GM23248 (cell line): ENCODE measurements at places on chromosomes 3 and 15. TPM values are rescaled to one million over a fixed set of nuclear protein-coding genes. Genes with fewer than 3 reads are reported as not detected.

Gene SCG5
- 19.5 and 20.5 TPM in 2 replicates for polyA plus RNA-seq

Gene CYP11A1
- 1.2 and 1.9 TPM in 2 replicates for polyA plus RNA-seq

Gene HRG
- not detected in 2 replicates for polyA plus RNA-seq

Gene EOMES
- polyA plus RNA-seq, result not detected in 2 replicates

Gene MYO1E
- 190 and 201 TPM in 2 replicates for polyA plus RNA-seq

Gene CHAC1
- polyA plus RNA-seq, result 43.8 and 47.2 TPM in 2 replicates

DNA sequence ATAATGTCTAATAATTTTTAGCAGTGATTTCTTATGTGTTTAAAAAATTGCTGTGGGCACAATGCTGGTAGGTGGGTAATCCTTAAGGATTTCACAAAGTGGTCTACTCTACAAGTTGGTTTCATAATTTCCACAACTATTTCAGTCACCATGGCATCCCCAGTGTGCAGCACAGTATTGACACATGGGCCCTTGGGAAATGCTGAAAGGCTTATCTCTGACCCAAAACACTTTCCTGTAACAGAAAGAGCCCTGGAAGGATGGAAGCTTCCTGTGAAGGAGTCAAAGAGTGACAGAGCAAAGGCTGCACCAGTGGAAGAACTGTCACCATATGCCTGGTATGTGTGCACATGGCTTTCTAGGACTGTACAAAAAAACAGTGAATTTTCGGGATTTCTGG is 153.7 kb downstream of the ANO10 start:
- no peak overlapping the region for H3K4me3 ChIP-seq

- DNase-seq, result no peak
- no peaks in the 10 kb centered on the region for H3K27me3 ChIP-seq
- no peaks in the 10 kb centered on the region for H3K4me1 ChIP-seq
- H3K4me3 ChIP-seq, result no peak overlapping the region
- no peaks in the 10 kb centered on the region for H3K36me3 ChIP-seq
- H3K27ac ChIP-seq, result no peak overlapping the region
These were observed 71.0 kb upstream of the THRB start for GRCh38 chr3:24565656-24566055.

DNA sequence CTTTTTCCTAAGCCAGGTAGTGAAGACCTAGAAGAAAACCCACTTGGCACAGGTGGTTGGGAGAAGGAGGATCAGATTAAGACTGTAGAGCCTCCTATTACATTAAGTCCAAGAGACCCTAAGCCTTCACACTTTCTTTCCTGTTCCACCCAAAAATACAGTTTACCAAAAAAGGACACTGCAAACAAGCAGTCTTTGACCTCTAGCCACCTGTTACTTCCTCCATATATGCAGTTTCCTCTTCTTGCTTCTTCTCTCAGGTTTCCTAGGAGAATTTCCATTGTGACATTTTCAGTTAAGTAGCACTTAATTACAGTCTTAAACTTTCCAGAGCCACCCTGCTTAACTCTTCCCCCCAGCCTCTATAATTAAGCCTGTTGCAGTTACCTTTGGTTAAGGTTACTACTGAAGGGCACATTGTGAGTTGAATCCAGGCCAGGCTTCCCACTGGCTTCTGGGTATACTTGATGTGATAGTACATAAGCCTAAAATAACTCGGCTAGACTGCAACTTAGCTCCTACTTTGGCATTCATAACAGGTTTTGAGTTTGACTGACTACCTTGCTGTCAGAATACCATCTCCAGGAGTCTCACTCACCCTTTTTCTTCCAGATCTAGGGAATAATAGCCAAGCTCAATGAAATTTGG is 114.2 kb upstream of the UMPS start:
- H3K36me3 ChIP-seq, result no peaks in the 10 kb centered on the region
- DNase-seq, result no peak
- no peaks in the 10 kb centered on the region for H3K4me1 ChIP-seq
- no peak overlapping the region for H3K27ac ChIP-seq
- H3K4me3 ChIP-seq, result no peak overlapping the region

GRCh38 chr3:152667267-152667666 is 167.7 kb upstream of the P2RY1 start:
- no peak overlapping the region for H3K27ac ChIP-seq
- DNase-seq, result no peak
- no peaks in the 10 kb centered on the region for H3K4me1 ChIP-seq
- no peaks in the 10 kb centered on the region; the same call in 1 of the 2 replicates for H3K27me3 ChIP-seq

DNA sequence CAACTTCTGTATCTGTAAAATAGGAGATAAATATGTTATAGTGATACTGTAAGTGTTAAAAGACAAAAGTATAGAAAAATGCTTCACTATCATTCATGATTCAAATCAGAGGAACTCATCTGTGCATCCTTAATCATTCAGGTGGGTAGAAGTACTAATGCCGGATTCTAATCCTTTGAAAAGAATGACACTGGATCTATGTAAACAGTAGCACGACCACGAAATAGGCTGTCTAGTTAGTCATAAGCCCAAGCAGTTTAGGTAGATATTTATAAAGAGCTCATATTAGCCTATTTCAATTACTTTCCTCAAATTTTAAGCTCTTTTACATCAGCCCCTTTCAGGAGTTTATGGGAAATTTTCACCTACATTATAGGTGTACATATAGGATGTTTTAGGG is 437.9 kb downstream of the SOX2 start:
- no peak overlapping the region for H3K27ac ChIP-seq
- H3K27me3 ChIP-seq, result no peaks in the 10 kb centered on the region
- no peak for DNase-seq
- no peaks in the 10 kb centered on the region for H3K4me1 ChIP-seq
- H3K4me3 ChIP-seq, result no peak overlapping the region

- H3K4me1 ChIP-seq, result no peaks in the 10 kb centered on the region
- H3K27ac ChIP-seq, result no peak overlapping the region
- no peak overlapping the region for H3K4me3 ChIP-seq
- DNase-seq, result no peak
These were observed 283.9 kb downstream of the TAFA4 start for GRCh38 chr3:68648494-68648893.

- H3K4me3 ChIP-seq, result no peak overlapping the region
- no peaks in the 10 kb centered on the region for H3K36me3 ChIP-seq
- H3K27ac ChIP-seq, result no peak overlapping the region
- no peaks in the 10 kb centered on the region for H3K4me1 ChIP-seq
- DNase-seq, result no peak
- H3K27me3 ChIP-seq, result no peaks in the 10 kb centered on the region
These were observed 114.2 kb downstream of the ULK4 start for GRCh38 chr3:41847679-41848078.

DNA sequence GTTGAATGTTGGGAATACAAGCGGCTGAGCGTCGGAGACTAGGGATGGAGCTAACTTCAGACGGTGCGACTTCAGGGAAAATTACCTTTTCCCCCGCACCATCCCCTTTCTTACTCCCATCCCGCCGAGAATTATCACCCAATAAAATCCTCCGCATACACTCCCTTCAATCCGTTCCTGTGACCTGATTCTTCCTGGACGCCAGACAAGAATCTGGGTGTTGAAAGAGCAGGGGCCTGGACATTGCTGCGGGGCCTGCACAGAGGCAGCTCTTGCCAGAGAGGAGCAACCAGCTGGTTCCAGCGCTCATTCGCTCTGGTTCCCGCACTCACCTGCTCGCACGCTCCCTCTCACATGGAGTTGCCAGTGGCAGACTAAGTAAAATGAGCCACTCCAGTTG is 241.9 kb downstream of the ALCAM start:
- no peaks in the 10 kb centered on the region for H3K36me3 ChIP-seq
- no peak overlapping the region for H3K4me3 ChIP-seq
- no peaks in the 10 kb centered on the region for H3K27me3 ChIP-seq
- H3K4me1 ChIP-seq, result peaks cover 11% of the 10 kb centered on the region
- no peak overlapping the region for H3K27ac ChIP-seq
- peak; percentile 52 for DNase-seq

DNA sequence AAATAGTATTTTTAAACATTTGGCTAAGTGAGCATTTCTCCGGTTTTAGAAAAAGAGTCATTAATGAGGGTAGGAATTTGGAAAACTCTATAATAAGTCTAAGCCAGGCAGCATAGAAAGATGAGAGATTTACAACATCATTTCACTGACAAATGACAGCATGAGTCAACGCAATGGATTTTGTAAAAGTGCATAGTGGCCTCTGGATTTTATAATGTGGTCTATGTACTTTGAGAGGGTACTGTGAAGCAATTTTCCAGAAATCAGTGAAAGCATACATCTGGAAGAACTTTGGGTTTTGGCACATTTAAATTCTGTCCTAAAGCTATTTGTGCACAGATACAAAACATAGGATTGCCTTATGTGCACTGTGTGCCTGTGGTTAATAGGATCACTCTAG is 130.8 kb upstream of the CCNL1 start:
- H3K27ac ChIP-seq, result peak overlapping the region; percentile 25
- peaks cover 54% of the 10 kb centered on the region for H3K4me1 ChIP-seq
- H3K27me3 ChIP-seq, result no peaks in the 10 kb centered on the region
- no peak overlapping the region for H3K4me3 ChIP-seq
- H3K36me3 ChIP-seq, result no peaks in the 10 kb centered on the region
- DNase-seq, result peak; percentile 74

GRCh38 chr15:45529613-45530012 is 7.1 kb upstream of the SLC30A4 start:
- H3K36me3 ChIP-seq, result no peaks in the 10 kb centered on the region
- no peak overlapping the region for H3K4me3 ChIP-seq
- H3K27me3 ChIP-seq, result peaks cover 3% of the 10 kb centered on the region; the same call in 1 of the 2 replicates
- H3K27ac ChIP-seq, result no peak overlapping the region
- DNase-seq, result no peak

GRCh38 chr15:65722191-65722590 is 69.9 kb downstream of the DENND4A start:
- H3K4me1 ChIP-seq, result no peaks in the 10 kb centered on the region
- no peak overlapping the region for H3K27ac ChIP-seq
- no peak for DNase-seq
- no peaks in the 10 kb centered on the region for H3K27me3 ChIP-seq

GRCh38 chr3:112463250-112463649 is 36.0 kb downstream of the BTLA start:
- no peaks in the 10 kb centered on the region for H3K36me3 ChIP-seq
- H3K27ac ChIP-seq, result no peak overlapping the region
- H3K4me3 ChIP-seq, result no peak overlapping the region
- DNase-seq, result no peak

GRCh38 chr15:64776402-64776786 is 1.0 kb upstream of the RBPMS2 start:
- H3K27me3 ChIP-seq, result peaks cover 4% of the 10 kb centered on the region; the same call in 1 of the 2 replicates
- H3K27ac ChIP-seq, result no peak overlapping the region
- H3K4me1 ChIP-seq, result no peaks in the 10 kb centered on the region

GRCh38 chr3:165466856-165467255 is 270.7 kb upstream of the SLITRK3 start:
- no peaks in the 10 kb centered on the region for H3K27me3 ChIP-seq
- H3K36me3 ChIP-seq, result no peaks in the 10 kb centered on the region
- H3K27ac ChIP-seq, result no peak overlapping the region
- H3K4me1 ChIP-seq, result no peaks in the 10 kb centered on the region
- no peak overlapping the region for H3K4me3 ChIP-seq
- no peak for DNase-seq

DNA sequence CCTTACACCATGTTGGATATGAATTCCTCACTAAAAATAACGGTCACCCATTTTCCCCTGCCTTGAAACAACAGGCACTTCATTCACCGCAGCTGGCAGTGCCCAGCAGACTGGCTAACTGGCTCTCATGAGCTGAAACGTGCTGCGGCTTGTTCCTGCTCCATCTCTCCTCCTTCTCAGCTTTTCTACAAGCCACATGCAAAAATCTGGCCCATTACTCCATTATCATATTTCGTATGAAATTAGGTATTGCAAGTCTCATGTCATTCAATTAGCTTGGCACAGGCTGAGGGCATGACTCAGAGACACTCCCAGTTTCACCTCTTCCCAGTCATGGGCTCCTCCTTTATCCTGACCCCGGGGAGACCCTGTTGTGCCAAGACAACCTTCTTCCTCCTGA is 60.0 kb downstream of the MAGEF1 start:
- no peak overlapping the region for H3K4me3 ChIP-seq
- H3K27me3 ChIP-seq, result no peaks in the 10 kb centered on the region
- H3K4me1 ChIP-seq, result no peaks in the 10 kb centered on the region
- no peak overlapping the region for H3K27ac ChIP-seq
- no peak for DNase-seq
- H3K36me3 ChIP-seq, result no peaks in the 10 kb centered on the region

DNA sequence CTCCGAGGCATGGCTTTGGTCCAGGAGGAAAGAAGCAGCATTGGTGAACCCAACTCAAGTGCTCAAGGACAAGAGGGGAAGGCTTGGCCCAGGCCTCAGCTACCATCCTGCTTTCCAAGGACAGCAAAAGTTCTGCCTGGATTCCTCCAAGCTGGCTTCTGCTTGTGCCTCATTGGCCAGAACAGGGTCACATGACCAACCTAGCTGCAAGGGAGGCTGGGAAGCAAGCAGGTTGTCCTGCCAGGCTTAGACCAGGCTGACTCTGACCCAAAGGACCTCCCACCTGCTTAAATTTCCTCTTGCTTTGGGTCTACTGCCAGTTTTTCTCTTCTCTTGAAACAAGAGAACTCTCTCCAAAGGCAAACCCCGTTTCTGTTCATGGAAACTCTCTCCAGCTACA is 70.7 kb downstream of the RPN1 start:
- no peak for DNase-seq
- H3K36me3 ChIP-seq, result no peaks in the 10 kb centered on the region
- H3K4me3 ChIP-seq, result no peak overlapping the region
- H3K27me3 ChIP-seq, result no peaks in the 10 kb centered on the region
- no peaks in the 10 kb centered on the region for H3K4me1 ChIP-seq

DNA sequence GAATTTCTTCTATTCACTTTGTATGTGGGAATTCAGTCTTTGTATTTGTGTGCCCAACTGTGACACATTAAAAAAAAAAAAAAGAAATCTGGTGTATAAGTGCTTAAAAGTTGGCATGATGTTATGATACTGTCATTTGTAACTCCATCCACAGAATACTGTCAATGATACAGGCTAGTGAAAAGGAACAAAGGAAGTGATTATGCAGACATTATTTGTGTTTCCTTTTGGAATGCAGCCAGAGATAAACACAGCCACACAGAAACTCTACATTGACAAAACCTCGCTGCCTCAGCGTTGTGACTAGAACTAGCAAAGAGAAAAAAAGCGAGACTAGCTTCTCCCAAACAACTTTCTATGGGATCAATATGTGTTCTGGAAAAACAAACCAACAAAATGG is 519.2 kb upstream of the AGTR1 start:
- H3K36me3 ChIP-seq, result no peaks in the 10 kb centered on the region
- H3K4me3 ChIP-seq, result no peak overlapping the region
- peaks cover 13% of the 10 kb centered on the region for H3K4me1 ChIP-seq
- no peaks in the 10 kb centered on the region for H3K27me3 ChIP-seq
- H3K27ac ChIP-seq, result no peak overlapping the region

- peaks cover 32% of the 10 kb centered on the region for H3K27me3 ChIP-seq
- H3K4me1 ChIP-seq, result no peaks in the 10 kb centered on the region
- no peaks in the 10 kb centered on the region for H3K36me3 ChIP-seq
- DNase-seq, result no peak
- H3K27ac ChIP-seq, result no peak overlapping the region
- no peak overlapping the region for H3K4me3 ChIP-seq
These were observed 66.1 kb upstream of the GLCE start for GRCh38 chr15:69094124-69094921.

DNA sequence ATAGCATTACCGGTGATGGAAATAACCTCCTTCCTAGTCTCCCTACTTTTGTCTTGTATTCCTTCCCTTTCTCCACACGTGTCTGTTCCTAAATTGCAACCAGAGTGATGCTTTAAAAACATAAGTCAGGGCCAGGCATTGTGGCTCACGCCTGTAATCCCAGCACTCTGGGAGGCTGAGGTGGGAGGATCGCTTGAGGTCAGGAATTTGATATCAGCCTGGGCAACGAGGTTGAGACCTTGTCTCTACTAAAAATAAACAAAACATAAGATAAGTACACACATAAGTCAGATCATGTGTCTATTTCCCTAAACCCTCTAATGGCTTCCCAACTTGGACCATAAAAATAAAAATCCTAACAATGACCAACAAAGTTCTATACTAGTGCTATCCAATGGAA is 18.4 kb downstream of the ARMC8 start:
- no peak overlapping the region for H3K4me3 ChIP-seq
- H3K36me3 ChIP-seq, result no peaks in the 10 kb centered on the region
- no peak for DNase-seq
